ENCODE measurements at places on chromosomes 5 and 9.

- DNase-seq, result no peak
Measured at GRCh38 chr9:123096987-123097386, 63.5 kb downstream of the GPR21 start.

DNA sequence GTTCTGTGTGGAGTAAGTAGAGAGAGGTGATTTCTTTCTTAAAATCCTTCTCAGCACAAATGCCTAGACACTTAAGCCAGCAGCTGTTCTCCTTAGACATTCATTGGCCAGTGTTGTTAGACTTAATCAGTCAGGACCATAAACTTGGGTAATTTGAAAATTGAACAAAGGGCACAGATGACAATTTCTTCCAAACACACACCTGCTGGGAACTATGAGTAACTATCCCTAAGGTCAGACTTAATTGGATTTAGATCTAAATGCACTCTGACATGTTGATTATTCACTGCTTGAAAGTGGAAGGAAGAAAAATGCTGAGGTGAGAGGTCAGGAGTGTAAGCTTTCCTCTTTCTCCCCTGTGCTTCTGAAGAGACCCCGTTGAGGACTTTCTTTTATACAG, 1083.7 kb upstream of the DMAC1 start:
- no peak for DNase-seq

GRCh38 chr5:111847052-111847925, 90.3 kb upstream of the NREP start:
- no peak for DNase-seq

DNA sequence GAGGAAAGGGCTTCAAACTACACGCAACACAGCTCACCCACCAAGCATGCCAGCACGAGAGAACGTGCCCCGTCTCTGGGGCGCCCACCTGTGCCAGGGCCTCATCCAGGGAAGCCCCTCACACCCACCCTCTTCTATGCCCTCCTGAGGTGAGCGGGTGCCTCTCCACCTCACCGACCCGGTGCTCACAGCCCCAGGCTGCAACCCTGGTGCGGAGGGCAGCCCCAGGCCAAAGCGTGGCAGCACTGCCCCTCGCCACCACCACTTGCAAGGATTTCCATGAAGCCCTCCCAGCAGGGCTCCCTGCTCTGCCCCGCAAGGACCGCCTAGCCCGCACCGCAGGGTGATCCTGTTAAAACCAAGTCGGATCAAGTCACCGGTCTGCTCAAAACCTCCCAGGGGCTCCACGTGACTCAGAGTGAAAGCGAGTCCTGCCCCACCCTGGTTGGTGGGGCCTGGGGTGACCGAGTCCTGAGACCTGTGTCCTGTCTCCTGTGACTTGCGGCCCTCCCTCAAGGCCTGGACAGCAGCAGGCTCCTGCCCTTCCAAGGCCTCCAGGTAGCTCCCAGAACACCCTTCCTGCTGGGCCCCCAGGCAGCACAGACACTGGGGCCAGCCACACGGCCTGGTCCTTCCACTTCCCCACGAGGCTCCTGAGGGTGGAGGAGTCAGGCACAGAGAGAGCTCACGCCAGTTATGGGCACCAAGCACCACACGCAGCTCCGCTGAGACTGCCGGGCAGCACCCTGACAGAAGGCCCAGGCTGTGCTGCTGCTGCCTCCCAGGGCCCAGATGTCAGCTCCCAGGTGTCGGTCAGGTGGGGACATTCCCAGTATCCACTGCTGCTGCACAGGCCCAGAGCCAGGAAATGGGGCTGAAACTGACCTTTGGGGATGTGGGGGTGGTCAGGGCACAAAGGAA, 12.7 kb downstream of the BRD3 start:
- DNase-seq, result no peak

- DNase-seq, result no peak
Measured at GRCh38 chr9:6055216-6055615, 39.8 kb upstream of the RANBP6 start.

GRCh38 chr5:136769093-136769492, 403.7 kb upstream of the TRPC7 start:
- DNase-seq, result no peak

- DNase-seq, result no peak
Measured at GRCh38 chr5:2269656-2270055, 386.9 kb upstream of the IRX4 start.

DNA sequence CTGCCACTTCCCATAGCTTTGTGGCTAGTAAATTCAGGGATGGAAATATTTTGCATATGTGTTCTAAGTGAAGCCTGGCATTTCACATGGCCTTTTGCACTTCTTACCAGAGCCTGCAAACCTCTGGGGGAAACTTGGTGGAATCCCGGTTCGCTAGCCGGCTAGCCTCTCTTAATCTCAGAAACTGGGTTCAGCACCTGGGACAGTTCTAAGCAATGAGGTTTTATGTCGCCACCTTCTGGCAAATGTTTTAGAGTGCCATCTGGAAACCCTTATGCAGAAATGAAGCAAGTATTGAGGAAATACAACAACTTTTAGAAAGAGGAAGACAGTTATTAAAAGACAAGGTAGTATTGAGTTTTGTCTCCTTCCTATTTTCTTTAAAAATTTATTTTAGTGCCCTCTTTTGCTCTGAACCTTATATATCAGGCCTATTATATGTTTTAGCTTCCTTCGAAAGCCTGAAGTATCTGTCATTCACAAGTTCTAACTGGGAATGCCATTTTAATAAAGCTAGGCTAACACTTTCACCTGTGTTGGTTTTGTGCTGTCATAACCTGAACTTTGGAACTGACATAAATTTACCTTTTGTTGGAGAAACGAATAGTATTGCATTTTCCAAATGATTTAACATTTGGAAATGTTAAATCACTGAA, 963 bp upstream of the HTR1A start:
- no peak for DNase-seq

DNA sequence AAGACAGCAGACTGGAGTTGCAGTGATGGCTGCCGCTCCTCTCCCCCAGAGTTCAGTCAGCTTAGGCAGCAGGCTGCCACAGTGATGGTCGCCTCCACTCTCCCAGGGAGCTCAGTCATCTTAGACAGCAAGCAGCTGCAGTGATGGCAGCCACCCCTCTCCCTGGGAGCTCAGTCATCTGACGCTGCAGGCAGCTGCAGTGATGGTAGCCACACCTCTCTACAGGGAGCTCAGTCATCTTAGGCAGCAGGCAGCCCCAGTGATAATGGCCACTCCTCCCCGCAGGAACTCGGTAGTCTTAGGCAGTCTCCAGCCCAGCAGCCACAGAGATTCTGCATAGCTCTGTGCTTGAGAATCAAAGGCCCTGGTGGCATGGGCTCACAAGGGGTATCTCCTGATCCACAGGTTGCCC, 582.7 kb downstream of the DTWD2 start:
- no peak for DNase-seq

DNA sequence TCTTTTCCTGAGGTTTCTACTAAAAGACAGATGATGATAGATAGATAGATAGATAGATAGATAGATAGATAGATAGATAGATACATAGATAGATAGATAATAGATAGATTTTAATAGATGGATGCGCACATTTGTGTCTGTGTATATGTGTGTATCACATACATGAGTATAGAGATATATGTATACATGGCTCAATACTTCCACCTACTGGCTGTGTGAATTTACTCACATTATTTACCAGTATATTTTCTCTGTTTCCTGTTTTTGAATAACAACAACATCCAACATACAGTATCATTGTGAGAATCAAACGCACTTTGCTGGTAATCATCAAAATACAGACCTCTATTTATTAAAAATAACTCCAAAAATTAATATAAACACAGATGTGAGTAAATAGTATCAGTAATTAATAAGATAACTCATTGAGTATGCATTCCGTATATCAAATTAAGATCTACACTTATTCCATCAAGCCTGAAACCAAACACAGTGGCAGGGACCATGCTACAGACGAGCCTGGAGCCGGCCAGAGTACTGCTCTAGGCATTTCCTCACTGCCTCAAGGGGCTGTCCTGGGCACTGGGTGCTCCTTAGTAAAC, 338.0 kb downstream of the SEMA5A start:
- DNase-seq, result no peak

DNA sequence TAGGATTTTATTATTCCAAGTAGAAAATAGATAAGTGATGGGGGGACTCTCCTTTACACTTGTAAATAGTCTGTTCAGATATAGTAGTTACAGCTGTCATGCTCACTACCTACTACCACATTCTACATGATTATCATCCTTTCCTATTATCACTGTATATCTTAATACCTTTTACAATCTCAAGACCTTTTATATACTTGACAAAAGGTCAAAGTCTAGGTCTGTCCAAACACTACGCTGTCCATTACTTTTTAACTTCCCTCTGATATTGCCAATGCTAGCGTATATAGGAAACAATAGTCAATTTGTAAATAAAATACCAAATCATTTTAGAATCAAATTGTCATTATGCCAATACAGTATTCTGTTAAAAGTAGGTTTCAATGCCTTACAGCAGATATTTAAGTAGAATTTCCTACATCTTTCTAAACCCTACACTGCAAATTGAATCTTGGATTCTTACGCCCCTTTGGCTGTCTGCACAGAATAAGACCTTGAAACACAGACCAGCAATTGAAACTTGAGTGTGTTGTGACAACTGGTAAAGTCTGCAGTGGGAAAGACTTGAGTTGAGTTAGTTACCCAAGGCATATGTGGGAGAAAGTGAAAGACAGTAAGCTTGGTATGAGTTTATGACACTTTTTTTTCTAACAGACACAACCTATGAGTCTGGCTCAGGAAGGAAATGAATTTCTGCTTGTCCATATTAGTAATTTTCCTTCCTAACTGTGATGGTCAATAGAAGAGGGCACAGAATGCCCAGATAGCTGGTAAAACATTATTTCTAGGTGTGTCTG, 827.6 kb upstream of the ACO1 start:
- no peak for DNase-seq

DNA sequence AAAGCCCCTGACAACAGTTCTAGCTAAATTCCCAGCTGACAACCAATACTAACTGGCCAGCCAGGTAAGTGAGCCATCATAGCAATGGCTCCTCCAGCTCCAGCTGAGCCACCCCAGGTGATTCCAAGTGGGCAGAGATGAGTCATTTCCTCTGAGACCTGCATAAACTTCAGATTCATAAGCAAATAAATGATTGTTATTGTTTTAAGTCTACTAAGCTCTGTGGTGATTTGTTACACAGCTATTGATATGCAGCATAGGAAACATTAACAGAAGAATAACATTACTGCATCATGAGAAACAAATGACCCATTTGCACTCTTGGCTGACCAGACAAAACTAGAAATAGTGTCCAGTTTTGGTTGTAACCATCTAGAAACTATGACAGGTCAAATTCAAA, 60.3 kb downstream of the TTC39B start:
- no peak for DNase-seq

GRCh38 chr5:148445578-148445977, 61.8 kb downstream of the FBXO38 start:
- DNase-seq, result no peak

DNA sequence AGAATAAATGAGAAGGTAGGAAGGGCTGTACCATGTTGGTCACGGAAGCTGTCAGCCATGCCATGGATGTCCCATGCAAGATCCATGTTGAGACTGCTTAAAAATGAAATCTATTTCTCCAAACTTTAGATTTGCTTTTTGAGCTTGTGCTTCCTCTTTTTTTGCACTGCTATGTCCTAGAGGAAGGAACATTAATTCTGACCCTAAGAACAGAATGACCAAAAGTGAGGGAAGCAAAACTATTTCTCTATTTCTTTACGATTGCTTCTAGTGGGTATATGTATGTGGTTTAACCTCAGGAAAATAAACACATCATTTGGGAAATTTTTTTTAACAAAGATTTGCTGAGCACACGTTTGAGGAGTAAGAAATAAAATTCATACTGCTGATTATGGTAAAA, 84.6 kb downstream of the USP20 start:
- DNase-seq, result no peak

DNA sequence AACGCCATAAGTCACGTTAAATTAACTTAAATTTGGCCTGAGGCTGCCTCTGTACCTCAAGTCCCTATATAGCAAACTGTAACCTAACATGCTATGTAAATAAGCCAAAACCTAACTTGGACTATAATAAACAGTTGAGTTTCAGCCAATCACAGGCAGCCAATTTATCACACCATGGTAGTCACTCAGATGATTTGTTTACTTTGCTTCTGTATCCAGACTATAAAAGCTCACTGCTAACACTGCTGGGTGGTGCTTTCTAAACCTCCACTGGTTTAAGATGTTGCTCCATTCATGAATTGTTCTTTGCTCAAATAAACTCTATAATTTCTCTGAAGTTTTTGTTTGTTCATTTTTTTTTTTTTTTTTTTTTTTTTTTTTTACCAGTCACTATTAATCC, 62.8 kb downstream of the TRPM3 start:
- no peak for DNase-seq

- DNase-seq, result no peak
Measured at GRCh38 chr5:111151998-111152397, 59.9 kb downstream of the WDR36 start.

DNA sequence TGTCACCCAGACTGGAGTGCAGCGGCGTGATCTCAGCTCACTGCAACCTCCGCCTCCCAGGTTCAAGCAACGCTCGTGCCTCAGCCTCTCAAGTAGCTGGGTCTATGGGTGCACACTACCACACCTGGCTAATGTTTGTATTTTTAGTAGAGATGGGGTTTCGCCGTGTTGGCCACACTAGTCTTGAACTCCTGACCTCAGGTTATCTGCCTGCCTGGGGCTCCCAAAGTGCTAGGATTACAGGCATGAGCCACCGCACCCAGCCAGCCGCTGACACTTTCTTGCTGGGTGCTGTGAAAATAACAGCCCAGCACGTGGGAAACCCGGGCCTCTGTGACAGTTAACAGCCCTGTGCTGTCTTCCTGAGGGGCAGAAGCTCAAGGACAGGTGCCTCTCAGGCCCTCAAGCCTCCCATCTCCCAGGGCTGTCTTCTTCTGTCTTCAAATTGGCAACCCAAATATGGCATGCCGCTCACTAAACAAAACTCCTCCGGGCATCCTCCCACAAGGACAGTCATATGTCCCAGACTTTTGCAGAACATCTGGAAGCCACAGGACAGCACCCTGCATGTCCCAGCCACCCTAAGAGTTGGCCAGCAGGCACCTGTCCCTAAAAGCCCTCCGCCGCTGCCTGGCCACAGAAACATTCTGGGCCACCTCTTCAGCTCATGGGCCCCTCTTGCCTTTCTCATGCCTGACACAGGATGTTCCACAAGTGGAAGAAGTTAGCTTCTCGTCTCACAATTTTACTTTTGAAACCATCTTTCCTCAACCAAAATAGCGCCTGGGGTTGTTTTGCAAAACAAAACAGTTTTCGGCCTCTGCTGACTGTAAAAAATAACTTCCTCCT, 233.6 kb downstream of the SYK start:
- no peak for DNase-seq

DNA sequence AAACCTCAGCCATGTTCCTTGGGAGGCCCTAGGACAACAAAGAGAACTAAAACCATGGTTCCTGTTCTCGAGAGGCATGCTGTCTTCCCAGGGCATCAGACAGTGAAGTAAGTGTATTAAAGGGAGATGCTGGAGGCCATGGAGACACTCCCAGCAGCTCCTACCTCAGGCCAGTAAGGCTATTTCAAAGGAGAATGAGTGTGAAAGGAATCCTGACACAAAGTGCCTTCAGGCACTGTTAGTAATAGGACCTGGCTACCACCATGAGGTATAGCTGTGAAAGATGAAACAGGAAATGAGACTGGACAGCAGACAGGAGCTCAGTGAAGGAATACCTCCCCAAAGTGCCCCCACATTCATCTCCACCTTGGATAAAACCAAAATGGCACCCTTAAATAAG, 71.0 kb downstream of the FANCC start:
- DNase-seq, result no peak
